ENCODE measurements at places on chromosomes 6 and 20.

DNA sequence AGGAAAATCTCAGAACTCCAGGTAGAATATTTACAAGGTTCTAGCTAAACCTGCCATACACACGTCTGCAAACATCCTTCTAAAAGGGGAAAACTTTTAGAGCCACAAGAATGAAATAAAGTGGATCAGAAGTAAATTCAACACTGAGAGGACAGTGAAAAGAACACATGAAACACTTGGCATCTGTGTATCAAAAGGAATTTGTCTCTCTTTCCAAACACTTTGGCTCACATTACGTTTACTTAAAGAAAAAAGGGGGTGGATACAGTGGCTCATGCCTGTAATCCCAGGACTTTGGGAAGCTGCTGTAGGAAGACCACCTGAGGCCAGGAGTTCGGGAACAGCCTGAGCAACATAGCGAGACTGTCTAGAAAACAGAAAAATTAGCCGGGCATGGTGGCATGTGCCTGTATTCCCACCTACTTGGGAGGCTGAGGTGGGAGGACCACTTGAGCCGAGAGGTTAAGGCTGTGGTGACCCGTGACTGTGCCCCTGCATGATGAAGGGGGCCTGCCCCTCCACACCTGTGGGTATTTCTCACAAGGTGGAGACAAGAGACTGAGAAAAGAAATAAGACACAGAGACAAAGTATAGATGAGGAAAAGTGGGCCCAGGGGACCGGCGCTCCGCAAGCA lies 35.4 kb downstream of the NINL start:
- no peak for DNase-seq

GRCh38 chr6:11275598-11275997 lies 43.1 kb upstream of the NEDD9 start:
- no peak for DNase-seq

- no peak for DNase-seq
These were observed 127.9 kb downstream of the GRM4 start for GRCh38 chr6:34018026-34018425.

GRCh38 chr6:70298068-70298467 lies 4.8 kb downstream of the COL9A1 start:
- no peak for DNase-seq

- no peak for DNase-seq
These were observed 5.2 kb upstream of the STMND1 start for GRCh38 chr6:17096652-17097051.

DNA sequence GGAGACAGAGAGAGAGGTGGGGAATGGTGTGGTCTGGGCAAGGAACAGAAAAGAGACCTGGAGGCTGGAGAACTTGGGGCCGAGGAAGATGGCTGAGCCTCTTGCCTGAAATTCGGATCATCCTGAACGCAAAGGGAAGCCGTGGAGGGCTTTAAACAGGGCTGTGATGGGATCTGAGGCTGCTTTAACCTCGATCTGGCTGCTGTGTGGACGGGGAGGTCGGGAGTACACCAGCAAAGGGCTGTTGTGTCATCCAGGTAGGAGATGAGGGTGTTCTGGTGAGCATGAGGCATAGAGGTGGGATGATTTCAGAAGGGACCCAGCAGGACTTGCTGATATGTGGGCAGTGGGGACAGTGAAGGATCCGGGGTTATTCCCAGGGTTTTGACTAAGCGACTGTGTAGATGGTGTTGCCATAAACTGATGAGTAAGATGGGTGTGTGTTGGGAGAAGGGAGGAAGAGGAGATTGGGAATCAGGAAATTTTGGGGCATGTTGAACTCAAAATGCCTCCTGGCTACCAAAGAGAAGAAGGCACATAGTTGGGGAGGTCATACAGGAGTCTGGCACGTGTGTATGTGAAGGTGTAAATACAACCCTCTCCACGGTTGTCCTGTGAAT lies 158.5 kb downstream of the NFATC2 start:
- DNase-seq: no peak

All from progenitor cell of endocrine pancreas (in vitro differentiated cells).